ENCODE measurements at places on chromosomes 5 and 9.

- no peak for DNase-seq
Measured at GRCh38 chr5:5231576-5231975, 91.4 kb downstream of the ADAMTS16 start.

GRCh38 chr9:35431467-35431866 is 58.4 kb upstream of the RUSC2 start:
- DNase-seq: no peak

DNA sequence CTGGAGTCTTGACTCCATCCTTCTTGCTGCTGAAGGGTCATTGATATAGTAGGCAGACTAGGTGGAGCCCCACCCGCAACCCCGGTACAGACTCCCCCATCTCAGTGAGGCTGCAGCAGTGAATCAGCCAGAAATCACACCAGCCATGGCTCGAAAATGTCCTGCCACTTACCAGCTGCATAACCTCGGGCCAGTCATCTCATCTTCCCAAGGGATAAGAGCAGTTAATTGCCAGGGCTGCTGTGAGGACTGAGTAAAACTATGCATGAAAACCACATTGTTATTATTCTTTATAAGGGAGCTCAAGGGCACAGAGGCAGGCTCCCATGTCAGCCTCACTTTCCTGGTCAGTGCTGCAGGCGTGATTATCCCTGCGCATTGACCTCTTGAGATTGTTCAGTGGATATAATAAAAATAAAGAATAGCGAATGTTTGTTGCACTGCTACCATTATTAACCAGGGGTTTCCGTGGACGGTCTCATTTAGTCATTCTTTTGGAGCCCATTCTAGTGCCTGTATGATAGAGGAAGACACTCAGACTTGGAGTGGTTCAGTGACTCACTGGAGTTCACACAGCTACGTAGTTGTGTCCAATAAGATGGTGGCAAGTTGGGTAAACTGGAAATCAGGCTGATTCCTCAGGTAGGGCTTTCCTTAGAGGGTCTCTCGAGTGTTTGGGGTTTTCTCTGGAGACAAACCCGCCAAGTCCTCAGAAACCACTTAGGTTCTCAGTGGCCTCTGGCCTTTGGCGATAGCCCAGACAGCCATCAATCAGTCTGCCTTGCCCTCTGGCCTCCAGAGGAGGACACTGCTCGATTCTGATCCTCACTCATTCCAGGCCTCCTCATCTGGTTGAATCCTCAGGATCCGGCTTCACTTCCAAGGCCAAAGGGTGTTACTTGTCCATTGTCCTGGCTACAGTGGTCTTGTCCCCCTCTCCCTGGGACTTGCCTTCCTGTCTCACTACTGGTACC is 39.9 kb downstream of the COL15A1 start:
- no peak for DNase-seq

DNA sequence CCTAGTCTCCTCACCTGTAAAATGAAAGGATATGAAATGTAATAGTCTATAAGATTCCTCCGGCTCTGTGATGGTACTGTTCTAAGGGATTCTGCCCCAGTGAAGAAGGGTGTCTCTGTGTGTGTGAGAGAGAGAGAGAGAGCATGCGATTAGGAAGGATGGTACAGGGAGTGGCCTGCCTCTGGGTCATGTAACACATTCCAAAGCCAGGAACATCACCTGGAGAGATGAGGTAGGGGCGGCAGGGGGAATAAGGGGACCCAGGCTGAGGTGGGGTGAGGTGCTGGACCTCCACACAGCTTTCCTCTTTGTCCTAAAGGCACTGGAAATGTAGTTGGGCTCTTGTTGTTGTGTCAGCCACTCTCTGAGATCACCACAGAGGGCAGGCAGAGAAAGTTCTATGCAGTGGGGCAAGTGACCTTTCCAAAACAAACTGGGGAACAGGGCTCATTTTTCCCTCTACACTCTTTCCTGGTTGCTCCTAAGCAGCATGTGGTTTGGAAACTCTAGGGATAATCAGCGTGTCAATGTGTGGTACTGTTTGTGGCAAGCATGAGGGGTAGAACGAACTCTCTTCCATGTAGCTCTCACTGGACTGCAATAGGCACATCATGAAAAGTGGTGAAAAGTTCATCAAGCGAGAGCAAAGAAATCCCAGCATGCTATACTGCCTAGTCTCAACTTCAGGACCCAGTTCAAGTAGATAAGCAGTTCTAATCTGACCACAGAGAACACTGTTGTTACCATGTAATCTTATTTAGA is 65.0 kb downstream of the SEMA6A start:
- DNase-seq: no peak

GRCh38 chr5:54403885-54404416 is 51.5 kb upstream of the HSPB3 start:
- no peak for DNase-seq

DNA sequence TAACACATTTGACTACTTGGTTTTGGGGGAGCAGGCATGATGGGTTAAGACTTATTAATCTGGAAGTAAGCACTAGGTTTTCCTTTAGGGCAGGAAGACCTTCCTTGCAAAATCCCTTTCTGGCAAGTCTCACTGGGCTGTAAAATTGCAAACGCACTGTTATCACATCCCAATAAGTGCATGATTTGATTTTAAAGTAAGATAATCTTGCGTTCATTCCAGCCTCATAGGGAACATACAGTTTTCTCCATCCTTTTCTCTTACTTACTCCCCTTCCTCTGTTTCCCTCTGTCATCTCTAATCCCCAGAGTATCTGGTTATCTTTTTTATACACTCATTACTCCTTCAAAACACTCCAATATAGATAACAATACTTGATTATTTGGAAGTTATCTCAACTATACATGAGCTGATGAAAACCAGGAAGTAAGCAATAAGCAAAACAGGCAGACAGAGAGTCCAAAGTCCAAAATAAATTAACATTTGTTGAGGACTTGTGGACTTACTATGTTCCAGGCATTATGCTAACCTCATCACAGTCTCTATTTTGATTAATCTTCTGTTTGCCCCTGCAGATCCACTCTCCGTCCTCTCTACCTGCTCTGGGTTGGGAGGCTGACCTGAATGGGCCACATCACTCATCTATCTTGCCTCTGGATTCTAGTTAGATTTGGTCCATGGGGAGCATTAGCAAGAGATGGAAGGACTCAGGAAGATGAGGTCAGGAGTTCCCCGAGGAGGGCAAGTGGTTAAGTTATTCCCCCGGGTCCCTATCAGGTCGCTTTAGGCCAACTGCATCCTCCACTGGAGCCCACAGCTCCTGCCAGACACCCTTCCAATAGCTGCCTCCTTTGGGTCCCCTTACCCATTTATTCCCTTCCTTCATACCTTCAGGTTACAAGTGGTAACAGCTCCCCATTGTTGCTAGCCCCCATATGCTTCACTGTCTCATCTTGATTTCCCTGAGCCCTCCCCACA is 60.2 kb downstream of the SLC22A5 start:
- no peak for DNase-seq

- no peak for DNase-seq
Measured at GRCh38 chr9:124766326-124766725, 4.8 kb downstream of the NR6A1 start.

DNA sequence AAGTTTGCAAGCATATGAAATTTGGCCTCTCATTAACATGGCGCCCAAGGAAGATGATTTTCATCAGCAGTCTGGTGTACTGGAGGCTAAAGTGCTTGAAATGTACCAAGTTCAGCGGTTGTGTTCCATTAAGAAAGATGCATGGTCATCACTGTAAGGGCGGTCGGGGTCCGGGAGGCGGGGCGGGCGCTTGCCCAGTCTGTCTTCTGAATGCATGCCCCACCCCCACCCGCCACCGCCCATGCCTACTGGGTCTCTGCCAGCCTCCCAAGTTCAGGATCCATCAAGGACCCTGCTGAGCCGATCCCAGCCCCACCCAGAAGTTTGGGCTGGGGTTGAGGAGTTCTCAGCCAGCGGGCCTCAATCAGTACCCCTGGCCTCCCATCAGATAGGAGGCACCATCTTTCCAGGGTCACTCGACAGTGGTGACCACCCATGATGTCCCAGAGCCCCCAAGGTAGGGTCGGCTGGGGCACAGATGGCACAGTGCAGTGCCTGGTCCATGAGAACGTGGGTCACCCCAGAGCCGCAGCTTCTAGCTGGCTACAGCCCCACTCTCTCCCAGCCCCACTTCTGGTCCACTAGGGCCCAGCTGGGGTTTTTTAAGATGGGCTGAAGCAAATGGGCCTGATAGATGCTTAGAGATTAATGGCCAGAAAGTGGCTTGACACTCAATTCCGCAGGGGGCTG is 24.4 kb upstream of the PRDM12 start:
- no peak for DNase-seq

- DNase-seq: no peak
Measured at GRCh38 chr5:149152317-149152746, 11.0 kb downstream of the ABLIM3 start.

DNA sequence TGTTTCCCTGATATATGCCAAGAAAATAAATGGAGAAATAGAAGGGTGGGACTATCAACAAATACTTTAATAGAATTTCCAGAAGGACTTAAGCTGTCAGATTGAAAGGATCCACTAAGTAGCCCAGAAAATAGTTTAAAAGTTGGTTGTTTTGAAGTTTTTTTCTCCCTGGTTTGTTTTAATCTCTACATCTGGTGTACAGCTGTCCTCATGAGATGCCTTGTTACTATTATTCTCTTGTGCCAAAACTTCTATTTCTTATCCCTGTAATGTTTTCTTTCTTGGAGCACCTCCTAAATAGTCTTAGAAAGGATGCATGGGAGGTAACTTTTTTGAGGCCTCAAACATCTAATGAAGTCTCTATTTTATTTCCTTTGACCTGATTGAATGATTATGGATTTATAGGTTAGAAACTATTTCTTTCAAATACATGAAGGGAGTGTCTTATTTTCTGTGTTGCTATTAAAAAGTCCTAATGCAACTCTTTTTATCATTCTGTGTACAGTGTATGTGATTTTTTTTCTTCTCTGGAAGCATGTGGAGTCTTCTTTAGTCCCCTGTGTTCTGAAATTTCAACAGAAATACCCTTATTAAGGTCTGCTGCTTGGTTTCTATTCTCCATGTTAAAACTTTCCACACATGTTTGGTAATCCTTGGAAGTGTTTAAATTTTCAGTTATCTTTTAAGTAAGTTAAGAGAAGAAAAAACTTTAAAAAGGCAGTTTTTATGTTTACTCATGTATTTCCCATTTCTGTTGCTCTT is 140.0 kb upstream of the CDKN2B start:
- DNase-seq: no peak

Data from mesothelial cell of epicardium (in vitro differentiated cells).